ENCODE measurements at places on chromosomes 2 and 18.

DNA sequence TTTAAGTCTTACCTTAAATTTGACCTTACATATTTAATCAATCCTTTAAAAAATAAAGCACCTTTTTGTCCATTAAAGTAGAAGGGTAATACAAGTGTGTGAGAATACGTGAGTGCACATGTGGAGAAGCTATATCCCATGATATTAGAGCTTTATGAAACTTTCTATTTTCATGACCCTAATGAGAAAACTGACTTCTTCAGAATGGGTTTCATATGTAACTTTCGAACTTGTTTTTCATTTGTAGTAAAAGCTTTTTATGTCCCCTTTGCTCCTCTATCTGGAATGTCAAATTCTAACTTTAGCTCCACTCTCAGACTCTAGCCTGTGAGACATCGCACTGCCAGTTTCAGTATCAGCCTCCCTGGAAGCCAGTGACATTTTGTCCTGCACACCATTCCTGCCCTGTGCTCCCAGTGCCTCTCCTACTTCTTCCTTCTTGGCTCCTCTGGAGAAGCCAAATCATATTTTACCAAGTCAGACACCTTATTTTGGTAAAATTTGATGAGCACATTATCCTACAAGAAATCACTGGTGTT lies 42.0 kb downstream of the MAPRE2 start:
- no peak for DNase-seq

DNA sequence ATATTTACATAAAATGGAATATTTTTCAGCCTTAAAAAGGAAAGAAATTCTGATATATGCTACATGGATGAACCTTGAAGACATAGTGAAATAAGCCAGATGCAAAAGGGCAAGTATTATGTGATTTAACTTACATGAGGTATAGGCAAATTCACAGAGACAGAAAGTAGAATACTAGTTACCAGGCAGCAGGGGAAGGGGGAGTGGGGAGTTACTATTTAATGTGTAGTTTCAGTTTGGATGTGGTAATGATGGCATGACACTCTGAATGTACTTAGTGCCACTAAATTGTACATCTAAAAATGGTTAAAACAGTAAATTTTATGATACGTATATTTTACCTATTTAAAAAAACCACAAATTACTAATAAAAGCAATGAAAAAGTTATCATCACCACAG lies 12.1 kb downstream of the METTL4 start:
- DNase-seq, result no peak

DNA sequence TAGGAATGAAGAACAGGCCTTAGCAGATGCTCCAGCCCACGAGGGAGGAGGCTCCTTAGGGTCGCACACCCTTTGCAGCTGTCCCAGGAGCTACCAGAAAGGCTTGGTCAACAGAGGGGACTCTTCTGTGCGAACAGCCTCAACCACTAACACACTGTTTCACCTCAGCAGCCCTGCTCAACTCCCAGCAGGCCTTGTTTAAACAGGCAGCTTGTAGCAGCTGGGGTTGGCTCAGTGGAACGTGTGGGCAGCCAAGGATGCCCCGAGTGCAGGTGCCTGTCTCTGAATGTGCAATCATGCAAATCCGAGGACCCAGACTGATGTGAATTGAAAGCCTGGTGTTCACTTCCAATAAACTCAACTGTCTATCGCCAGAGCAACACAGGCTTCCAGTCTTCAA lies 88.7 kb upstream of the CXCR4 start:
- no peak for DNase-seq

GRCh38 chr2:202933139-202933510 lies 21.1 kb downstream of the CARF start:
- no peak for DNase-seq

- no peak for DNase-seq
These were observed 27.7 kb upstream of the KDM3A start for GRCh38 chr2:86413296-86414094.

DNA sequence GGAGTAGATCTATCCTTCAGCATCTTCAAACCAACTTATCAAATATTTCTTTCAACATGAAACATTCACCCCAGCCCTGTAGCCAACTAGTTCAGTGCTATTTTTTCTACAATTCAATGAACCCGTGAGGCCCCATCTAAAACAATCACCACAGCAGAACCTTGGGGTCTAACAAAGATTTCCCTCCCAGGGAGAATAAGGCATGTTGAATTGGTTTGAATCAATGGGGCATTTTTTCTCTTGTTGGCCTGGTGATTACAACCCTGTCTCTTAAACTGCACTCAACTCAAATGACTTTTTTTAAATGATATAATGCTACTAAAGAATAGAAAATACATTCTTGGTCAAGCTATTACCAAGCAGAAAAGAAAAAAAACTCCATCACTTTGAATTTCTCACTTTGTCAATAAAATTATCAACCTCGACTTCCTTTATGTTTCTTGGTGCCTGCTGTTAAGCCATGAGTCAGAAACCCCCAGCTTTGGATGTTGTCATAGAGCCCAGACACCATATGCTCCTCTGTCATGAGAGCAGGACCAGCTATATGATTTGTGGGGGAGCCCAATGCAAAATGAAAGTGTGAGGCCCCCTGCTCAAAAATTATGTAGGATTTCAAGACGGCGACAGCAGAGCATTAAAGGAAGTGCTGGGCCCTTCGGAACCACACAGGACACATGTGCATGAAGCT lies 282.4 kb downstream of the MEIS1 start:
- no peak for DNase-seq

GRCh38 chr2:151730262-151730975 lies 3.9 kb downstream of the NEB start:
- DNase-seq, result no peak

DNA sequence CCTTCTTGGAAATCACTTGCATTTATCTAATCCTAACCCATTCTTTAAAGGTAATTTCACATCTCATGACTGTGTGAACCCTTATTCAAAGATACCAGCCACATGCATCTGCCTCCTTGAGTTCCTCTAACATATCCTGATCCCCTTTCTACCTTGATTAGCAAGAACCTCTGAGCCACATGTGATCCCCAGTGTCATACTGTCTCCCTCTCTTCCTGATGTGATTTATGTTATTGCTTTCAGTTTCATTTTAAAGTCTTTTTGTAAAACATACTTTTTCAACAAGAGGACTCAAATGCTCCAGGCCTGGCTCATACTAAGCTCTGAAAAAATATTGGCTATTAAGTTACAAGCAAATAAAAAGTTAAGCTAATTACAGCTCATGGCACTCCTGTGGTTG lies 470.1 kb downstream of the DLGAP1 start:
- no peak for DNase-seq

All from iPS DF 19.7 (cell line).